Fibroblast of villous mesenchyme (primary cell): ENCODE measurements at places on chromosomes 6 and 20.

DNA sequence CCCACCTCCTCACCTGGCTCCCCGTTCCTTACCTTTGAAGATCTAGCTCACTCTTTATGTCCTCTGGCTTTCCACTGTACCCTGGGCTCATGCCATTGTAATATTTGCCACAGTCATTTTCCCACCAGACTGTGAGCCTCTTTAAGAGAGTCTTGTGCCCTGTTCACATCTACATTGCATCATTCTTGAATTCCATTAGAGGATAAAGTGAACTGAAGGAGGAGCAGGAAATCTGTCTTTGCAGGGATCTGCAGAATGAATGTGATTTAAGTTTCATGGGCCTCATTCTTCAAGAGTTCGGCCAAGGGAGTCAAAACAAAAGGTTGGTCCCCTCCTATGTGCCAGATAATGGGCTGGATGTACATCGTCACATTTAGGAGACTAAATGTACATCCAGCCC lies 272.6 kb upstream of the CITED2 start:
- DNase-seq, result peak; percentile 73

- no peak for DNase-seq
These were observed 5.3 kb upstream of the IP6K3 start for GRCh38 chr6:33751771-33752645.

DNA sequence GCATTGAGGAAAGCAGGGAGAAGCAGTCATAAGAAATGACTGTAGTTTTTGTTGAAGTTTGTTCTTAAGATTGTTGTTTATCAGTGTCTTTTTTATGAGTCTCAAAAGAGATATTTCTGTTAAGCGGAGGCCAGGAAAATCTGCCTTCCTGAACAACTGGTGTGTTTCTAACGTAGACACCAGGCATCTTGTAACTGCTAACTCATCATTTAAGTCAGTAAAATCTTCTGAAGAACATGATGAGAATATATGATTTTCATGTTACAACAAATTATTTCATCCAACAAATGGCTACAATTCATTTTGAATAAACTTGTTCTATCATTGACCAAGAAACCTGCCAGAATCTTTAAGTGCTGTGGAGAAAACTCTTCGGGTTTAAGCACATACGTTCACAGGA lies 84.0 kb downstream of the RPS12 start:
- no peak for DNase-seq

DNA sequence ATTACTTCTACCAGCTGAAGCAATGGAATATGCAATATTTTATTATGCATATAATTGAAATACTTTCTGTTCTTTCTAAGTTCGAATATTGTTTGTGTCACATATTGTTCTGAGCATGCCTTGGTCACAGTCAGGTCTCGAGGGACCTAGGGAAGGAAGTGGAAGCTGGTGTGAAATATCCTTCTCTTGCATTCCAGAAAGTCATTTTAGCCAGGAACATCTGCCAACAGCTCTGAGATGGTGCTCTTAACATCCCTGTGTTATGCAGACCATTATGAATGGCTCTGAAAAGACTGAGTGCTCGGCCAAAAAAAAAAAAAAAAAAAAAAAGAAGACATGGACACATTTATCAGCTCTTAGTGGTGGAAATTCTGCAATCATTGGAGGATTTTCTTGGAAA lies 132.7 kb upstream of the JAG1 start:
- DNase-seq, result no peak
